Kidney (tissue), 22 donors: ENCODE measurements at places on chromosomes 7 and 10. TPM values are rescaled to one million over a fixed set of nuclear protein-coding genes. Genes with fewer than 3 reads are reported as not detected.

VGF gene
- 0.38 TPM for total RNA-seq

GRCh38 chr7:142313528-142313927, 55.7 kb upstream of the PRSS58 start:
- DNase-seq, result no peak
- H3K27me3 ChIP-seq, result no peaks in the 10 kb centered on the region
- no peak overlapping the region for H3K4me3 ChIP-seq
- no peaks in the 10 kb centered on the region for H3K4me1 ChIP-seq

SERPINE1 gene
- total RNA-seq, result 9.9 TPM

DNA sequence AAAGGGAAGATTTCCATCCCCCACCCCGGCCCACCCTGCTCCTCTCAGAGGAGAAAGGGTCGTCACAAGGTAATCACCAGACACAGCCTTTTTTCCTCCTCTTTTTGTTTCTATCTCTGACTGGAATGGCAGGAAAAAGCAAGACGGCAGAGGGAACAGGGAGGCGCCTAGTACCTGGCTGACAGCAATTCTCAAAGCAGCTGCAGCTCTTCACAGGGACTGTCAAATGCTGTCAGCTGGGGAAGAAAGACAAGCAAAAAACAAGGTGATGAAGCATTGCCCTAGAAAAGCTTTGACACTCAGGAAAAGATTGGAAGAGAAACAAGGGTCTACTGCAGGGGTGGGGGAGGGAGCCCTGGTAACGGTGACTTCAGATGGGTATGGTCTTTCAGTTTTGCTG, 52.7 kb downstream of the GNA12 start:
- no peak overlapping the region for H3K4me3 ChIP-seq
- no peak overlapping the region for H3K27ac ChIP-seq
- no peaks in the 10 kb centered on the region for H3K4me1 ChIP-seq
- H3K36me3 ChIP-seq, result peaks cover 2% of the 10 kb centered on the region

DNA sequence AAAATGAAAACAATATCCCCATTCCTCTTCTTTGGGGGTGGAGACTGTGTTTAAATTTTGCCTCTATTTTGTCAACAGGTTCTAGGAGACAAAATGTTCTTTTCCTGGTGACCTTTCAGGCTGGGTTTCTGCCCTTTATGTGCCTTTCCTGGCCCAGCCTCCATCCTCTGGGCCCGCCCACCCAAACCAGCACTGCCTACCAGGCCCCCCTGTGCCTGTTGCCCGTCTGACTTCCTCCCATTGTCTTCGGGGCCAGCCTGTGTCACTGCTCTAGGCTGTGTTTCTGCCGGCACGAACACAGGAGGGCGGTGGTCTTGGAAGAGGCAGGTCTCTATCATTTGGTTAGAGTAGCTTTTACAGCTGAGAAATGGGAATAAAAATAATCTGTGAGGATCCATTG, 13.9 kb downstream of the TSPAN14 start:
- no peaks in the 10 kb centered on the region for H3K27me3 ChIP-seq
- no peak overlapping the region for H3K4me3 ChIP-seq
- H3K36me3 ChIP-seq, result peaks cover 5% of the 10 kb centered on the region
- DNase-seq, result peak; percentile 93
- peak overlapping the region; percentile 84 for H3K27ac ChIP-seq

- H3K36me3 ChIP-seq, result no peaks in the 10 kb centered on the region
- no peak overlapping the region for H3K4me3 ChIP-seq
- no peak overlapping the region for H3K27ac ChIP-seq
- DNase-seq, result no peak
- peaks cover 5% of the 10 kb centered on the region for H3K4me1 ChIP-seq
- no peaks in the 10 kb centered on the region for H3K27me3 ChIP-seq
Observed at GRCh38 chr7:78153285-78153684, 354.7 kb downstream of the PHTF2 start.

PNLIPRP3 gene
- not detected for total RNA-seq

DNA sequence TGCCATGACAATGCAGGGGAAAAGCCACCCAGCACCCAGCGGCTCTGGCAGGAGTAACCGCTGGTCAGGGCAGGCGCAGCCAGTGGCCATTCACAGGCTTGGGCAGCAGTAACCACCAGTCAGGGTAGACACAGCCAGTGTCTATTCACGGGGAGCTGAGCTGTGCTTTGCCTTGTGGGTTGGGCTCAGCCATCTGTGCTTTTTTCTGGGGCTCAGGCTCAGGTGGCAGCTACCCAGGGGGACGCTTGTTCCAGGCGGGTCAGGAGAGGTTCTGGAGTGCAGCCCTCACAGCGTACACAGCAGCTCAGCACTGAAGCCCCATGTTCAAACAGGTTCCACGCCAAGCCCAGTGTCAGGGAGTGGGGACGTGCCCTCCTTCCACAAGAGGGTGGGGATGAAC, 28.5 kb downstream of the FOXL3 start:
- DNase-seq, result peak; percentile 35
- H3K4me1 ChIP-seq, result peaks cover 6% of the 10 kb centered on the region
- H3K4me3 ChIP-seq, result no peak overlapping the region
- H3K36me3 ChIP-seq, result no peaks in the 10 kb centered on the region

PNLIP gene
- total RNA-seq, result not detected

- H3K36me3 ChIP-seq, result no peaks in the 10 kb centered on the region
- H3K4me3 ChIP-seq, result no peak overlapping the region
- H3K27me3 ChIP-seq, result no peaks in the 10 kb centered on the region
- no peak overlapping the region for H3K27ac ChIP-seq
- DNase-seq, result no peak
Observed at GRCh38 chr7:95229301-95229700, 95.0 kb downstream of the PON1 start.

GRCh38 chr7:140696024-140696679, 356 bp upstream of the NDUFB2 start:
- peak overlapping the region; percentile 99 for H3K27ac ChIP-seq
- peak overlapping the region; percentile 81 for H3K4me3 ChIP-seq
- DNase-seq, result peak; percentile 98
- H3K36me3 ChIP-seq, result no peaks in the 10 kb centered on the region
- H3K27me3 ChIP-seq, result no peaks in the 10 kb centered on the region
- H3K4me1 ChIP-seq, result peaks cover 9% of the 10 kb centered on the region

DNA sequence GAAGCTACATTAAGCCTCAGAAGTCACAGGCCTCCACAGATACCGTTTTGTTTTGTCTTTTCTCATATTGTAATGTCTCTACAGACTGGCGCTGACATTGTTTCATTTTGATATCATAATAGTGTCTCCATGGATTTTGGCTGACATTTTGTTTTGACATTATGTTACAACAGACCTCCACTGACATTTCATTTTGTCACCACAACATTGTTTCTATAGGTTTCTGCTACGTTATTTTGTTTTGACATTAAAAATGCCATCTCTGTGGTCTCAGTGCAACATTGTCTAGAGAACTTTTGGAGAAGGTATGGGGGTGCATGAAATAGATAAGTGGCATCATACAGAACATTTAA, 666.8 kb downstream of the PARD3 start:
- H3K27ac ChIP-seq, result no peak overlapping the region
- no peak for DNase-seq
- H3K36me3 ChIP-seq, result no peaks in the 10 kb centered on the region
- no peaks in the 10 kb centered on the region for H3K27me3 ChIP-seq
- no peak overlapping the region for H3K4me3 ChIP-seq

GRCh38 chr10:7264313-7264756, 146.5 kb downstream of the SFMBT2 start:
- no peaks in the 10 kb centered on the region for H3K27me3 ChIP-seq
- no peak overlapping the region for H3K27ac ChIP-seq
- no peaks in the 10 kb centered on the region for H3K36me3 ChIP-seq
- no peak overlapping the region for H3K4me3 ChIP-seq
- H3K4me1 ChIP-seq, result no peaks in the 10 kb centered on the region
- DNase-seq, result no peak

- H3K27me3 ChIP-seq, result no peaks in the 10 kb centered on the region
- H3K36me3 ChIP-seq, result no peaks in the 10 kb centered on the region
- no peak overlapping the region for H3K4me3 ChIP-seq
- H3K27ac ChIP-seq, result no peak overlapping the region
Observed at GRCh38 chr7:152969335-152969734, 209.8 kb downstream of the ACTR3B start.

GRCh38 chr10:117216611-117217195, 19.4 kb downstream of the KCNK18 start:
- peaks cover 5% of the 10 kb centered on the region for H3K27me3 ChIP-seq
- no peaks in the 10 kb centered on the region for H3K36me3 ChIP-seq
- H3K4me3 ChIP-seq, result peak overlapping the region; percentile 35
- no peak overlapping the region for H3K27ac ChIP-seq

BMS1 gene
- 14.1 TPM for total RNA-seq

- DNase-seq, result no peak
- H3K4me1 ChIP-seq, result no peaks in the 10 kb centered on the region
- H3K27ac ChIP-seq, result no peak overlapping the region
- H3K27me3 ChIP-seq, result no peaks in the 10 kb centered on the region
- H3K36me3 ChIP-seq, result no peaks in the 10 kb centered on the region
- no peak overlapping the region for H3K4me3 ChIP-seq
Observed at GRCh38 chr10:113442336-113442735, 110.5 kb upstream of the HABP2 start.

DNA sequence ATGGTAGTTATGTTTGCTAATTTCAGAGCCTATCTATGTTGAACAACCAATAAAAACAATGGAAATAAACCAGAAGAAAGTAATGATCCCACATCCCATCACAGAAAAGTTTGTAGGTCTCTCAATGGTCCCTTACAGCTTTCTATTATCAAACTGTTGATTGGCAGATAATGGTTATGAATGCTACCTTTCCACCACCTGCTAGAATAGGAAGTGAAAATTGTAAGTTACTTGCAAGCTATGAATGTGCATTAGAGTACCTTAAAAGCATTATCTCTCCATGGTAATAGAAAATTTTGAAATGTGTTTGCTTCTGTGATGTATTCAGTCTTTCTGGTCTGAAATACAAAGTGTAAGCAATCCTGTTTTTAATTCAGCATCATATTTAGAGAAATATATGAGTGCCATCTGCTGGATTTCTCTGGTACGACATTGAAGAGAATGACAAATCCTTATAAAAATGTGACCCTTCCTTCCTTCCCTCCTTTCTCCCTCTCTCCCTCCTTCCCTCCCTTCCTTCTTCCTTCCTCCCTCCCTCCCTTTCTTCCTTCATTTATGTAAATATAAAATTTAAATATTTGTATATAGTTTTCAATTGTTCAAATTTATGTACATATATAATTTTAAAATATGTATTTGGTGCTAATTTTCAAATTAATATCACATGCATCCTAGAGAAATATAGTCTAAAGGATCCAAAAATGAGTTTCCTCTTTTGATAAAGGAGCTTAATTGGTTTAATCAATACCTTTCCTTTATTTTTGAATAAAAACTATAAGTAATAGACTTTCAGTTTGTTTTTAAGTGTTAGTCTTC, 41.4 kb upstream of the PNLIPRP3 start:
- no peaks in the 10 kb centered on the region for H3K36me3 ChIP-seq
- H3K27me3 ChIP-seq, result no peaks in the 10 kb centered on the region
- H3K4me1 ChIP-seq, result no peaks in the 10 kb centered on the region
- no peak overlapping the region for H3K4me3 ChIP-seq
- no peak overlapping the region for H3K27ac ChIP-seq

DNA sequence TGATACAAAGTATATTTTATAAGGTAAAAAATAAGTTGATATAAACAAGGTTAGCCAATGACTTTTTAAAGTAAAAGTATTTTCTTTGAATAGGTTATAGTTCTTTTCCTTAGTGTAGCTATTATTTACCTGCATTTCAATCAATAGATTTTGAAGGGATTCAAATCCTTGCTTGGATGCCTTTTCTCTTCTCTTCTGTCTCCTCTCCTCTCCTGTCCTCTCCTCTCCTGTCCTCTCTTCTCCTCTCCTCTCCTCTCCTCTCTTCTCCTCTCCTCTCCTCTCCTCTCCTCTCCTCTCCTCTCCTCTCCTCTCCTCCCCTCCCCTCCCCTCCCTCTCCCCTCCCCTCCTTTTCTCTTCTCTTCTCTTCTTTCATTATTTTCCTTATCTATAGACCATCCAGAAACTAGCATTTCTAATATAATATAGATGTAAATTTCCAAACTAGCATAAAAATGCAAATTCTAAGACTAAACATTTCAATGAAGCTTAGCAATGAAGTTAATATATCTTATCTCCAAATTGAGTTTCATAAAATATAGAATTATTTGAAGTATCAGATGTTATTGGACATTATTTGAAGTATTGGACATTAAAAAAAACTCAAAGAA, 60.5 kb upstream of the PRKCQ start:
- H3K27ac ChIP-seq, result no peak overlapping the region
- H3K36me3 ChIP-seq, result no peaks in the 10 kb centered on the region
- no peaks in the 10 kb centered on the region for H3K27me3 ChIP-seq
- no peak for DNase-seq
- no peak overlapping the region for H3K4me3 ChIP-seq

TAC1 gene
- 2.0 TPM for total RNA-seq

HOGA1 gene
- total RNA-seq, result 28.8 TPM

- H3K36me3 ChIP-seq, result no peaks in the 10 kb centered on the region
- DNase-seq, result peak; percentile 34
- H3K27me3 ChIP-seq, result no peaks in the 10 kb centered on the region
- no peak overlapping the region for H3K4me3 ChIP-seq
- no peaks in the 10 kb centered on the region for H3K4me1 ChIP-seq
- H3K27ac ChIP-seq, result no peak overlapping the region
Observed at GRCh38 chr10:127243490-127244272, 47.3 kb upstream of the INSYN2A start.

TMEM213 gene
- total RNA-seq, result 30.2 TPM

DNA sequence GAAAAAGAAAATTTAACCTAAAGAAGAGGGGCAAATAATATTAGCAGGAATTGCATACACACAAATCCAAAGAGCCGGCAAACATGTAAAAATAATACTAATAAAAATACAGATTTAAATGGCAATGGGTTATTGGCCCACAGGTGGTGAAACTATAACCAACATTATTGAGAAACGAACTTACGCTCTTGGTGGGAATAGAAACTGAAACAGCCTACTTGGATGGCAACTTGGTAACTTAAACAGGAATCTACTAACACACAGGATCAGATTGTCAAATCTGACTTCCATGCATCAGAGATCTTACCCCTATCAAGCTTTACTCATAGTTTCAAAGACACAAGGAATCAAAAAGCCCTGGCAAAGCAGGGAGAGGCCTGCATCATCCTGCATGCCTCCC, 66.5 kb downstream of the ANLN start:
- H3K27ac ChIP-seq, result no peak overlapping the region
- no peaks in the 10 kb centered on the region for H3K4me1 ChIP-seq
- no peak for DNase-seq

DNA sequence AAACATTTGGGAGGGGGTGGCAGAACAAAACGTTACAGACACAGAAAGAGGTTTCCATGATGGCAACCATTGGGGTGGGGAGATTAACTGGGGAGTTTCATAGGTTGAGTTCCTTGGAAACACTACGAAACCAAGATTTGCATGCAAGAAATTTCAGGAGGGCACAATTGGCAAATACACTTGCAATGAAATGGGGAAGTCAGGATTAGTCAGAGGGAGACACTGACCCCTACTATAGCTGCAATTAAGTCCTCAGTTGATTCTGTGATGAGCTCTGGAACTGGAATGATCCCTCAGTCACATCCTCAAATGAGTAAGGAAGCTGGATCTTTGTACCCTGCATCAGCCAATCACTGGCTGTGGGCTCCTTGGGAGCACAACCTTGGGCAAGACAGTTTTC, 22.1 kb downstream of the CPEB3 start:
- H3K4me1 ChIP-seq, result no peaks in the 10 kb centered on the region
- H3K4me3 ChIP-seq, result no peak overlapping the region
- no peaks in the 10 kb centered on the region for H3K36me3 ChIP-seq
- H3K27me3 ChIP-seq, result no peaks in the 10 kb centered on the region
- DNase-seq, result no peak

ARL3 gene
- 16.3 TPM for total RNA-seq

- H3K27ac ChIP-seq, result no peak overlapping the region
- DNase-seq, result no peak
- H3K36me3 ChIP-seq, result no peaks in the 10 kb centered on the region
- no peaks in the 10 kb centered on the region for H3K4me1 ChIP-seq
- no peak overlapping the region for H3K4me3 ChIP-seq
Observed at GRCh38 chr7:30206491-30206890, 71.7 kb downstream of the MTURN start.
